ENCODE measurements at places on chromosomes 3 and 15.

GRCh38 chr3:133987136-133987535 lies 42.6 kb downstream of the SLCO2A1 start:
- DNase-seq: no peak

DNA sequence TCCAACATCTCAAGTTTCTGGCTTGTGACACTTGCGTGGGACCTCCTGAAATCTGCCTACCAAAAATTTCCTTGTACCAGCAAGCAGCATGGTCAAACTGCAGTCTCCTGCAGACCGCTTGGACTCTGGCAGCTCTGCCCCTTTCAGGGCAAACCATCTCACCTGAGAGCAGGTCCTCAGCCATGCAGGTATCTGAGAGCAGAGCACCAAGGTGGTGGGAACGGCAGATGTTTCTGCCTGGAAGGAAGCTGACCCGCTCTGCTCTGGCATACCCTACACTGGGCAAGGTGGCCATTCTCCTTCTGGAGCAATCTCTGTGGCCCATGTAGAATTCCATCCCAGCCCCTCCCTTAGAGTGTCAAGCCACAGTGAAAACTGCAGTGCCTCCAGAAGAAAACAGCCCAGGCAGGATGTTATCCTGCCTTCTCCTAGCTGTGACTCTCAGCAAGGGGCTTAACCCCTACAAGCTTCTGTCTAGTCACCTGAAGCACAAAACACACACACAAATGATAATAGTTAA lies 21.6 kb downstream of the MESD start:
- DNase-seq: no peak

DNA sequence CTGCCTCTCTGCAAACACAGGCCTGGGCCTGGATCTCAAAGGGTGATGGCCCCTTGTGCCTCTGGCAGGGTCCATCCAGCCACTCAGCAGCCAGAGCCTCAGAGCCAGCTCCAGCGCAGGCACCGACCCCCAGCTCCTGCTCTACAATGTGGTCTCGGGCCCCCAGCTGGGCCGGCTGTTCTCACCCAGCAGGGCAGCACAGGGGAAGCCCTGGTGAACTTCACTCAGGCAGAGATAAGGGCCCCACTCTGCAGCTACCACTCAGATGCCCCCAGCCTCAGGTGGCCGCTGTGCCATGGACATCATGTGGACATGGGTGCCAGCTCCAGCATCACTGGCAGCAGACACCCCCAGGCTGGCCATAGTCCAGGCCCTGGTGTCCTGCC lies 173.1 kb downstream of the TBC1D2B start:
- DNase-seq: no peak

DNA sequence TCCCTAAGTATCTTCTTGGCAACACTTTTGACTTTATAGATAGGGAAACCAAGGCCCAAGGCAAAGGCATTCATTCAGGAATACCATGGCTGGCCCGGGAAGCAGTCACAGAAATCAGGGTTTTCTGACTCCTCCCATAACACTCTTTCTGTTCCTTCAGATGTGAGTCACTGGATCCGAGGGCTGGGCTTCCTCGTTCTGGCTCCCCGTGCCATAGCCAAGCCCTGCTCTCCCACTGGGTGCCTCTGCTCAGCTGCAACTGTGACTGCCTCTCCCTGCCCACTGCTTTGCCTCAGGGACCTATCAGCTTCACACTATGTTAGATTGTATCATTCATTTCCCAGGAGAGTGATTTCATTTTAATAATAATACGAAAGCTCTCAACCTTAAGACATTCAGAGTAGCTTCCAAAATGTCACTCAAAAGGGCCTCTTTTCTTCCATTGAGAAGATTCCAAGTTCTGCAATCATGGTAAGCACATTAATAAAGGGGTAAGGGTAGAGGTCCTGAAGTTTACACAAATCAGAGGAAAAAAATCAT lies 50.2 kb downstream of the GABRB3 start:
- DNase-seq: no peak

All from fibroblast of upper back skin (primary cell).